ENCODE measurements at places on chromosomes 1 and 21.

DNA sequence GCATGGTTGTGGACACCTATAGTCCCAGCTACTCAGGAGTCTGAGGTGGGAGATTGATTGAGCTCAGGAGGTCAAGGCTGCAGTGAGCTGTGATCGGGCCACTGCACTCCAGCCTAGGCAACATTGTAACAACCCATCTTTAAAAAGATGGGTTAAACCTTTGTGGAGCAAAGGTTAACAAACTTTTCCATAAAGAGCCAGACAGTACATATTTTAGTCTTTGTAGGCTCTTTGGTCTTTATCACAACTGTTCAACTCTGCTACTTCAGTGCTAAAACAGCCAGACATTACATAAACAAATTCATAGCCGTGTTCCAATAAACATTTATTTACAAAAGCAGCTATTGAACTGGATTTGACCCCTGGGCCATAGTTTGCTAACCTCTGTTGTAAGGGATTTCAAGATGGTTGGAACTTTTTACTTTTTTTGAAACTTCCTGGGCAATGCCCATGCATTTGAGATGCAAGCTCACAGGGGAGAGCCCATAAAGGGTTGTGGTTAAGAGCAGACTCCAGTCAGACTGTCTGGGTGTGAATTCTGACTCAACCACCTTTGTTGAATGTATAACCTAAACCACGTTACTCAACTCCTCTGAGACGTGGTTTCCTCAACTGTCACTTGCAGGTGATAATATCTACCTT, 10.8 kb downstream of the INAVA start:
- no peak for DNase-seq

- DNase-seq: no peak
Observed at GRCh38 chr1:199784138-199784895, 243.2 kb upstream of the NR5A2 start.

DNA sequence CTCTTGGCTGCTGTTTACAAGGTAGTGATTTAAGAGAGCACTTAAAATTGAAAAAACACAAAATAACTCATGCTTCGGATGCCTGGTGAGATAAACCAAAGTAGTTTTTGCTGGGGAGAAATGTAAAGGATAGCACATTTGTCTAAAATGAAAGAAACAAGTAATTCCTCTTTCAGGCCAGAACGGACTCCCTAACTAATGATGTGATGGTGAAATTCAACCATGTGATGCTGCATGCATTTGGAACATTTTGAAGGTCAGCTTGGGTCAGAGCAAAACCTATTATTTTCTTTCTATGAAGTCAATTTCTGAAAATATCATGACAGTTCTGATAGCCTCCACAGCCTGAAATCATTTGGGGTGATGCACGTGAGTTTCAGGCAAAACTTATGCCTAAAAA, 27.6 kb downstream of the NMNAT2 start:
- no peak for DNase-seq

GRCh38 chr21:45963232-45963570, 18.4 kb upstream of the COL6A1 start:
- no peak for DNase-seq

- DNase-seq: peak; percentile 85
Observed at GRCh38 chr1:117654493-117655219, 48.8 kb downstream of the TENT5C start.

- no peak for DNase-seq
Observed at GRCh38 chr1:233780049-233780448, 124.4 kb upstream of the SLC35F3 start.

DNA sequence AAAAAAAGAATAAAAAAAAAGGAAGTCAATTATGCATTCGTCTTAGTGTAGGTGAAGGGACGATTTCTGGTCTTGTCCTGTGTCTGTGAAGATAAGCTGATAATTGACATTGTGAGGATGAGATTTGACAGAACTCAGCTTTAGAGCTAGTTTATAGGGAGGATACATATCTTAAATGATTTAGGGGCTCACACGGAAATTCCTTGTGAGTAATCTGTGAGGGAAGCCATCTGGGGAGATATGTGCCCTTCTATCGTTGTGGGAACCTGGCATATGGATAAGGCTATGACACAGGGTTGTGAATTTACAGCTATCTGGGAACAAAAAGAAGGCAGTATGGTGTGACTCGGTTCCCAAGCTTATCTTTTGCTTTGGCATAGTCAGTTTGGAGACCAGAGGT, 71.1 kb downstream of the RABGAP1L start:
- no peak for DNase-seq

GRCh38 chr1:224714553-224714952, 98.4 kb downstream of the CNIH3 start:
- no peak for DNase-seq

GRCh38 chr1:170716835-170717429, 53.0 kb downstream of the PRRX1 start:
- no peak for DNase-seq

DNA sequence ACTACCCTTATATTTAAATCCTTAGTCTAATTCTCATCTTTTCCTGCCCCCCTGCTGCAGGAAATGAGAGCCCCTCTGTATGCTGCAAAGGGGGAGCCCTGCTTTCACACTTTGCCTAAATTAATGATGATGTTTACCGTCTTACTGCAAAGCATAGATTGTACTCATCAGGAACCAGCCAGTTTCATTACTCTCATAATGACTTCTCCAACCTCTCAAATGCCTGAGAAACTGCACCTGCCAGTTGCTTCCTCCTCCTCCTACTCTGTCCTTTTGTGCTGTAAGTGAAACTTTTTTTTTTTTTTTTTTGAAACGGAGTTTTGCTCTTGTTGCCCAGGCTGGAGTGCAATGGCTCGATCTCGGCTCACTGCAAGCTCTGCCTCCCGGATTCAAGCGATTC, 101.7 kb downstream of the ADSS2 start:
- peak; percentile 8 for DNase-seq

GRCh38 chr1:54583871-54584270, 35.8 kb downstream of the ACOT11 start:
- no peak for DNase-seq

- DNase-seq: no peak
Observed at GRCh38 chr21:34612557-34612956, 2.4 kb downstream of the RCAN1 start.

DNA sequence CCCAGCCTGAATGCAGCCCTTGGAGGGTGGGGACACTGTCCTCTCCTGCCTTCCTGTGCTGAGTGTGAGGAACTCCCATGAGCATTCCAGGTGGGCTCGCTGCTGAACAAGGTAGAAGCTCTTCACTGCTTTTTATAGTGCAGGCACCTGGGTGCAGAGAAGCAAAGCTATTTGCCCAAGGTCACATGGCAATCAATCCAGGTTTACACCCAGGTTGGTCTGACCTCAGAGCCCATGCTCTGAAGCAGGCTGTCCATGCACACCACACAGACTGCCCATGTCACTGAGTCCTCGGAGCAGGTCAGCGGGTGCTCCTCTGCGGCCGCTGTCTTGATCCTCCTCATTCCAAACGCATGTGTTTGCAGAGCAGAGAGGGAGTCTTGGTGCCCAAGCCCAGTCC, 323.4 kb upstream of the VAMP3 start:
- no peak for DNase-seq

DNA sequence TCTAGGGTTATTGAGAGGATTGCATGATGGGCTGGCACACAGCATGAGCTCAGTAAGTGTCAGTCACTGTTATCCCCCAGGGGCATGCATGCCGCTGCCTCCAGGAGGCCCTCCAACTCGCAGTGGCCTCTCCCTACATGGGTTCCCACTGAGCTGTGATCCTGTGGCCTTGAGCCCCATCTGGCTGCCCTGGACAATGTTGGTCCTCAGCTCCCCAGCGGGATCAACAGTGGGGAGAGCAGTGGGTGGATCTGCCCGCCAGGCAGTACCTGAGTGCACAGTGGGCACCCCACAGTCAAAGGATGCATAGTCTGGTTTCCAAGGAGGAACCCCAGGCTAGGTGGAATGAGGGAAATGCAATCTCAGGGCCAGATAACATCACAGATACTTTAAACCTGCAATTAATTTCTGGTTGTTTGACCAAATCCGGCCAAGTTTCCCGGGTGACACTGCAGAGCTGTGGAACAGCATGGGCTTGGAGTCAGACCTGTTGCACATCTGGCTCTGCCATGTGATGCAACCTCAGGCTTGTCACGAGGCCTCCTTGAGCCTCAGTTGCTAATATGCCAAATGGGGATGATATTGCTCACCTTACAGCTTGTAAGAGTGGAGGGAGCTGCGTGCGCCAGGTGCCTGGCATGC, 9.3 kb downstream of the PADI3 start:
- no peak for DNase-seq

- no peak for DNase-seq
Observed at GRCh38 chr1:173832748-173833147, 8.1 kb upstream of the CENPL start.

- no peak for DNase-seq
Observed at GRCh38 chr1:22737374-22738068, 26.9 kb downstream of the EPHB2 start.

GRCh38 chr1:85911742-85912141, 203.5 kb upstream of the ZNHIT6 start:
- no peak for DNase-seq

GRCh38 chr1:76727520-76727919, 139.8 kb upstream of the ST6GALNAC5 start:
- DNase-seq: no peak

GRCh38 chr1:162389021-162389818, 7.7 kb downstream of the C1orf226 start:
- no peak for DNase-seq

DNA sequence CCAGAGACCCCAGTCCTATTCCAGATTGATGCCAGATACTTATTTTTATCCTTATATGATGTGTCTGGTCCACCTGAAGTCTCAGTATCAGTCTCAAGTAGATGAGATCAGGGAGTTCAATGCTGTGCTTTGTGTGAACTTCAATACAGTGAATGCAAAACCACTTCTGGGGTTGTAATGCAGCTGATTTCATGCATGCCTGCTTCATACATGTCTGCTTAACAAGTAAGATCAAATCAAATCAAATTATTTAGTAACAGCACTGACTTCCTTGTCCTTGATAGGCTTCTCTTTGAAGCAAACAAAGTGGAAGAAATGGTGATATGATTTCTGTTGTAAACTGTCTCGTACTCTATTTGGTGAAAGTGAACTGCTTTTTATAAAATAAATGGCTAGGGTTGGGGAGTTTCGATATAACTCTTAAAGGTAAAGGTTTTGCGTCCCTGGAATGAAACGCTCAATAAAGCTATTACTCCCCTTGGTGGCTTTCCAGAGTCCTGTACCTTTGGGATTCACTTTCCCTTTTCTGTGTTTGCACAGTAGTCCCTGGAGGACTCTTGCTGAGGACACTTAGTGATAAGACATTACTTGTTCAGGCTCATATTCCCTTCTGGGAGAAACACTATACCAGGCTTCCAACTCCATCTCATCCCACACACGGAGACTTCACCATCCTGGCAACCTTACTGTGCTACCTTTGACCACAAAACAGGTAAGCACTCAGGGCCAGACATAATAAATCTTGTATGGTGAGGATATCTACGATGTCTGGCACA, 59.3 kb downstream of the FH start:
- no peak for DNase-seq

- no peak for DNase-seq
Observed at GRCh38 chr1:177927021-177927596, 42.7 kb downstream of the SEC16B start.

DNA sequence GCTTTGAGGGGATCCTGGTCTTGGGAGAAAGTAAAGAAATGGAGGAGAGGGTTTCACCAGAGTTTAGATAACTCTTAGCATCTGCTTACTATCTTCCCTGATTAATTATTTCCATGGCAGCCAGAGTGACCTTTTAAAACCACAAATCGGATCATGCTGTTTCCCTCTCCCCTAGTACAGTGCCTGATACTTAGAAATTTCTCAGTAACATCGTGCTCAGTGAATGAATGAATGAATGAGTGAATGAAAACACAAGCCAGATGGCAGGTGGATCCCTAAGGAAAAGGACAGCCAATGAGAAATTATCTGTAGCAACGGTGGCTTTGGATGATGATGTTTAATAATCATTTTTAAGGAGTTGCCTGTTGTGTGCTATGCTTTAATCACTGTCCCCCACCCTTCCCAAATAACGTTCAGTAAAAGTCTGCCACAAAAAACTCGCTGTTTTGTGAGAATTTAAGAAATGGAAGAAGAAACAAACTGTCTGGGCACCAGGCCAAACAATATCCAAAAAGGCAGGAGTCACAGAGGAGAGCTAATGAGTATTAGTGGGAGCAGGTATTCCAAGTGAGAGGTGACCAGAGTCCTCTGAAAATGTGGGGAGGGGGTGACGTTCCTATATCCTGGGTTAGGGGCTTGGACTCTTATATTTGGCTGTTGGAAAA, 737 bp upstream of the SMAP2 start:
- no peak for DNase-seq

GRCh38 chr1:152942161-152942560, 4.8 kb upstream of the SPRR5 start:
- no peak for DNase-seq

DNA sequence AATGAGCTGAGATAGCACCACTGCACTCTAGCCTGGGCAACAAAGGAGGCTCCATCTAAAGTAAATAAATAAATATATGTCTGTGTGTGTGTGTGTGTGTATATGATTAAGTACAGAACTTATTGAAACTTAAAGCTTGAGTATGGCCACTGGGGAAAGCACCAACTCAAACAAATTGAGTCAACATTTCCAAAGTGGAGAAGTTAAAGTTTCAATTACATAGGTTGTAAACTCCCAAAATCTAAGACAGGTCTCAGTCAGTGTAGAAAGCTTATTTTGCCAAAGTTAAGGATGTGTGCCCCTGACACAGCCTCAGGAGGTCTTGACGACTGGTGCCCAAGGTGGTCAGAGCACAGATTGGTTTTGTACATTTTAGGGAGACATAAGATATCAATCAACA, 458.9 kb upstream of the RGS18 start:
- DNase-seq: no peak

DNA sequence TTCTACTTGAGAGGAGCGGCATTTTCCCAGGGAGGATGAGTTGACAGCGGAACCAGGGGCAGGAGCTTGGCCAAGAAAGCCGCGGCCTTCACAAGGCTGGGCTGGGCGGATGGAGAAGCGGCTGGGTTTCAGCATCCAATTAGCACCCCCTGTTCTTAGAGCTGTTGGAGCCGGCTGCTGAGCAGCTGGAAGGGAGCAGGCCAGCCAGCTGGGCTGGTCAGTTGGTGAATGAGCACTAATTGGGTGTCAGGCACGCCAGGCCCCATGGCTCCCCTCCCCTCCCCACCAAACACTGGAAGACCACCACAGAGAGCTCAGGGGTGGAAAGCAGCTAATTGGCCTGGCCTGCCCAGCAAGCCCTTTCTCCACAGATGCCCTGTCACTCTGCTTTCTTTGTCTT, 245.6 kb downstream of the RRAGC start:
- no peak for DNase-seq

- no peak for DNase-seq
Observed at GRCh38 chr1:42137766-42138165, 15.4 kb upstream of the GUCA2B start.

DNA sequence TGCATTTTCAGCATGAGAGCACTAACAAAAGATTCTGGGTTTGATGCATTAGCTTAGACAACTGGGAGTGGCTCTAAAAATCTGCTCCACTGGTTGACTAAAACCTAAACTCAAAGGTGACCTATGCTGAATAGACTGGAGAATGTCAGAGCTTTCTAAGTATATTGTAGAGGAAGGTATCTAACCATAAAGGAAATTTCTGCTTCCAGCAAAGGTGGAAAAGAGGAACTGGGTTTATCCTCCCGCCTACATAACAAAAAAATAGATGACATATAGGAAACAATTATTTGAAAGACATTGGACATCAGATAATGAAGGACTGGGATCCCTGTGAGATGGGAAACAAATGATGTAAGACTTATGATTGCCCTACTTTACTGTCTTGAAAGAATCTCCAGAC, 35.8 kb upstream of the CR2 start:
- no peak for DNase-seq
